ENCODE measurements at places on chromosomes 13 and 19.

GRCh38 chr13:50537029-50537428 is 306.5 kb downstream of the DLEU7 start:
- no peak for DNase-seq

DNA sequence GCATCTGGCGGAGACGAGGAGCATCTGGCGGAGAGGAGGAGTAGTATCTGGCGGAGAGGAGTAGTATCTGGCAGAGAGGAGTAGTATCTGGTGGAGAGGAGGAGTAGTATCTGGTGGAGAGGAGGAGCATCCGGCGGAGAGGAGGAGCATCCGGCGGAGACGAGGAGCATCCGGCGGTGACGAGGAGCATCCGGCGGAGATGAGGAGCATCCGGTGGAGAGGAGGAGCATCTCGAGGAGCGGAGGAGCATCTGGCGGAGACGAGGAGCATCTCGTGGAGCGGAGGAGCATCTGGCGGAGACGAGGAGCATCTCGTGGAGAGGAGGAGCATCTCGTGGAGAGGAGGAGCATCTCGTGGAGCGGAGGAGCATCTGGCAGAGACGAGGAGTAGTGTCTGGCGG is 18.6 kb downstream of the C13orf46 start:
- DNase-seq = no peak

- no peak for DNase-seq
Measured at GRCh38 chr13:35481777-35482176, 5.3 kb upstream of the MAB21L1 start.

- no peak for DNase-seq
Measured at GRCh38 chr19:15293781-15294491, 38.4 kb downstream of the BRD4 start.

GRCh38 chr13:42486711-42487198 is 87.2 kb upstream of the TNFSF11 start:
- DNase-seq = no peak

DNA sequence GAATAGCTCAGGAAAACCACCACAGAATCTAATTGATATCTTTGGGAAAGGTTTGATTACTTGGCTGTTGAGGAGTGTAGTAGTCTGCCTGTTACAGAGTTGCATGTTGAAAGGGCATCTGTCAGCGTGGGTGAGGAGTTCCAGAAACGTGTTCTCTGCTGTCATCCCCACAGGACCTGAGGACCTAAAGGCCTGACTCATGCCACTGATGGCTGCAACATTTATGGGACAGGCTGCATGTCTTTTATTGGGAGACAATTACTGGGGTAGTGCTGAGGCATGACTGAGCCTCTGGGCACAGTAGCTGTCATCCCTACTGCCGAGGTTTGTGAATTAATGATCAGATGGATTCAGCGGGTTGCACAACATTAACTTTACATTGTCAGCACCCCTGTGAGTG is 525.9 kb downstream of the GPC6 start:
- no peak for DNase-seq

GRCh38 chr19:4748589-4748988 is 24.9 kb upstream of the DPP9 start:
- DNase-seq = no peak

DNA sequence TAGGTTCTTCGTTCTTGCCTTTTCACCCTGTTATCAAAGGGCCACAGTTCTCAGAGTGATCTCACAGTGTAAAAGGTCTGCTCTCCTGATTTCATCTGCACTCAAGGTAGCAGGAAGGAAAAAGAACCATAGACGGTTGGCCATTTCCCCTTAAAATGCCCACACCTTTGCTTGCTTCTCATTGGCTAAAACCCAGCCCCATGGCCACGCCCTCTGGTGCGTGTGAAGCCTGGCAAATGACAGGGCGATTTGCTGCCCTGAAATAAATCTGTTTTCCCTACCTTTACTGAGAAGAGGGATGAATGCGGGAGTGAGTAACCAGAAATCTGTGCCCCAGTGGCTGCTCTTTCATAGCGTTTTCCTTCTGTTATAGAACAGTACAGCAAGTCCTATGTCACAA is 269.3 kb downstream of the POU4F1 start:
- DNase-seq = no peak

DNA sequence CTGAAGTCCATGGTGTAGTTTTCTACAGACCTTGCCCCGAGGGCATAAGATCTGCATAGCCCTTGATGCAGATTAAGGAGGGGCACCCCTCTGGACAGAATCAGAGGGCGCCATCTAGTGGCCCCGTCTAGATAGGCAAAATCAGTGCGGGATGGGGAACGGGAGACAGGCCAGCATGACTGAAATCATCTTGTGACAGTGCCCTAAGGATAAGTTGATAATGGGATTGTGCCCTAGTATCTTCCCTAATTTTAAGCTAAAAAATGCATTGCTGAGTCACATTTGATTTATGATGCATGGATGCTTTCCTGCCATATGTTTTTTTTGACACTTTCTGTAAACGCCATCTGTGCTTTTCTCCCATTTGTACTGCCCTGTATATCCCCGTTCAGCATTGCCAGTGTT is 19.0 kb upstream of the GPI start:
- DNase-seq = no peak

- no peak for DNase-seq
Measured at GRCh38 chr13:44967704-44968433, 21.4 kb downstream of the NUFIP1 start.

DNA sequence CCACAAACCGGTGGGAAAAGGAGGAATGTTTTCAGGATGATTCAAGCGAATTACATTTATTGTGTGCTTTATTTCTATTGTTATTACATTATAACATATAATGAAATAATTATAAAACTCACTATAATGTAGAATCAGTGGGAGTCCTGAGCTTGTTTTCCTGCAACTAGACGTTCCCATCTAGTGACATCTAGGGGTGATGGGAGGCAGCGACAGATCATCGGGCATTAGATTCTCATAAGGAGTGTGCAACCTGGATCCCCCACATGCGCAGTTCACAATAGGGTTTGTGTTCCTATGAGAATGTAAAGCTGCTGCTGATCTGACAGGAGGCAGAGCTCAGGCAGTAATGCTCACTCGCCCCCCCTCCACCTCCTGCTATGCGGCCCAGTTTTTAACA is 54.5 kb downstream of the SPTBN4 start:
- DNase-seq = no peak

GRCh38 chr13:28173793-28174192 is 35.4 kb downstream of the PAN3 start:
- no peak for DNase-seq

DNA sequence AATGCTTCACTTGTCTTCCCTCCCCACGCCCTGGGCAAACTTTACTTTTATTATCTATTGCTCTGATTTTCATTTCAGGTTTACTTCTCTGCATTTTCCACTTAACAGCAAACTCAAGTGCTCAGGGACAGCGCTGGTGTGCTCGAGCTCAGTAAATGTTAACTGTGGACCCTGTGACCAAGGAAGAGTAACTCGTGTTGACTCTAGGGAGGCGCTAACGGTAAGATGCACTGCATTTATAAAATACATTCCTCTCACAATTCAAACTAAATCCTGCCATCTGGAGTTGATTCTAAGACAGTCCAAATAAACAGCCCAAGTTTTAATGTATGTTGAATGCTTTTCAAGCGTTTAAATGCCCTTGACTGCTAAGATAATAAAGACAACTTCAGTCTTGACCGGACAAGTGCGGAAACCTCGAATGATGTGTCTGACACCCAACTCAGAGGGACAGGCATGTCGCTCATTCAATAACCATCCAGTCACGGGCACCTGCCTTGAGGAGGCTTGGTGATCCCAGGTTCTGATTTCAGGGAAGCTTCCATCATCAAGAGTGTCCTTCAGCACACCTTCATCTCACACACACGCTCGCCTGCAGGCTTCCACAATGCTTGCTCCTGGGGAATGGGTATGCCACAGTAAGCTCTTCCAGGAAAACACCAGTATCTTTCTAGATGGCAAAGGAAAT is 93.2 kb downstream of the STK24 start:
- no peak for DNase-seq

- no peak for DNase-seq
Measured at GRCh38 chr19:34313188-34313587, 51.8 kb upstream of the GPI start.

GRCh38 chr13:97111756-97112155 is 110.4 kb upstream of the MBNL2 start:
- no peak for DNase-seq

DNA sequence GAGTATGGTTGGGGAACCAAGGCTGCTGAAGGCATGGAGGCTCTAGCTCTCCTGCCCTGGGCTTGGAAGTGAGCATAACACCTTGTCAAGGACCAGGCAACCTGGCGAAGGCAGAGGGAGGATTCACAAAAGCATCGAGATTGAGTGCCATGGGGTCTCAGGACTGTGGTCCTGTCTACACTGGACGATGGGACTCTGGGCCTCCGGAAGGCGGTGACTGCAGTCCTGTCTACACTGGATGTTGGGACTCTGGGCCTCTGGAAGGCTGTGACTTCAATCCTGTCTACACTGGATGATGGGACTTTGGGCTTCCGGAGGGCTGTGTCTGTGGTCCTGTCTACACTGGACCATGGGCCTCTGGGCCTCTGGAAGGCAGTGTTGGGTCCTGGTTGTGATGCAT is 290.4 kb downstream of the TEX29 start:
- no peak for DNase-seq

- DNase-seq = no peak
Measured at GRCh38 chr13:87684850-87685742, 13.9 kb downstream of the SLITRK5 start.
